Activated effector memory CD4-positive, alpha-beta T cell treated with anti-CD3 and anti-CD28 coated beads, Interleukin-2, amount 50 U/mL, for 16 hours (primary cell): ENCODE measurements at places on chromosomes 7 and 10.

GRCh38 chr7:18320422-18320821, 175.1 kb upstream of the HDAC9 start:
- DNase-seq, result no peak

DNA sequence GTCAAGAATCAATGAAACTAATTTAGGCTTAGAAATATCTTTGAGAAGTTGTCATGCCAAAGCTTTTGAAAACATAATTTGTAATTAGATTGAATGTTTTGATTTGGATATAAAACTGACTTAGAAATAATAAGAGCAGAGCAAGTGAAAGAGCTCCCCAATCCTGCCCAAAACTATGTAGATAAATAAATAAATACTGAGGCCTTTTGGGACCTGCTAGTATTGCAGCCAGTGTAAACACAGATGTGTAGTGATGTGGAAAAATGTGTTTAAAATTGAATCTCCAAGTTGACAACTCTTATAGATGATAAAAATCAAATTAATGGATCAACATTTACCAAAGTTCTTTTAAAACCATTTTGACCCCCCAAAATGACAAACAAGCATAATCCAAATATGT, 896.1 kb downstream of the CNTNAP2 start:
- no peak for DNase-seq

DNA sequence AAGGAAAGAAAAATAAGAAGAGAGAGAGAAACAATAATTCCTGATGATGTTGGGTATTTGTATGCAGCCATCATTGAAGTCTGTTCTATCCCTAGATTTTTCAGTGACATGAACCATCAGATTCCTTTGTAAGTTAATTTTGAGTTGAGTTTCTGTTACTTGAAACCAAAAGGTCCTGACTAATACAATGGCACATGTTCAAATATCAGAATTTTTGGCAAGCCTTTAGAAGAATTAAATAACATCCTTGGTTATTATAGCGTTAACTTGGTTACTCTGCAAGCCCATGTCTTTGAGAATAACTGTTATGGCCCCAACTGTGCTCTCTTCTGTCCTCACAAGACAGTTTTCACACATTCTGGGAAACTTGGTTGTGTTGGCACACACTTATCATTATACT, 66.5 kb downstream of the SYPL1 start:
- DNase-seq, result no peak

GRCh38 chr7:27137640-27138315, 5.7 kb downstream of the HOXA5 start:
- no peak for DNase-seq

DNA sequence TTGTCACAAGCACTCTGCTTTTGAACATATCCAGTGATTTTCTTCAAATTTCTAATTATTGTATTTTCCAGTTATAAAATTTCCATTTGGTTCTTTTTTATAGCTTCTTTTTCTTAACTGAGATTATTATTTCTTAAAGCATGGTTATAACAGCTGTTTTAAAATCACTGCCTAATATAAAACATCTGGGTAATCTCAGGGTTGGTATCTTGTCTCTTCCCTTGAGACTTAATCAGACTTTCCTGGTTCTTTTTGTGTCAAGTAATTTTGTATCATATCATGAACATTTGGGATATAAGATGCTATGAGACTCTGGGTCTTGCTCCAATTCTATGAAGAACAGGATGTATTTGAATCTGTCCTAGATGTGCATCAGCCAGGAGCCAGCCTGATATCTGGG, 93.6 kb downstream of the HIBADH start:
- DNase-seq, result no peak

GRCh38 chr7:87312215-87312865, 33.1 kb upstream of the CROT start:
- DNase-seq, result peak; percentile 84

DNA sequence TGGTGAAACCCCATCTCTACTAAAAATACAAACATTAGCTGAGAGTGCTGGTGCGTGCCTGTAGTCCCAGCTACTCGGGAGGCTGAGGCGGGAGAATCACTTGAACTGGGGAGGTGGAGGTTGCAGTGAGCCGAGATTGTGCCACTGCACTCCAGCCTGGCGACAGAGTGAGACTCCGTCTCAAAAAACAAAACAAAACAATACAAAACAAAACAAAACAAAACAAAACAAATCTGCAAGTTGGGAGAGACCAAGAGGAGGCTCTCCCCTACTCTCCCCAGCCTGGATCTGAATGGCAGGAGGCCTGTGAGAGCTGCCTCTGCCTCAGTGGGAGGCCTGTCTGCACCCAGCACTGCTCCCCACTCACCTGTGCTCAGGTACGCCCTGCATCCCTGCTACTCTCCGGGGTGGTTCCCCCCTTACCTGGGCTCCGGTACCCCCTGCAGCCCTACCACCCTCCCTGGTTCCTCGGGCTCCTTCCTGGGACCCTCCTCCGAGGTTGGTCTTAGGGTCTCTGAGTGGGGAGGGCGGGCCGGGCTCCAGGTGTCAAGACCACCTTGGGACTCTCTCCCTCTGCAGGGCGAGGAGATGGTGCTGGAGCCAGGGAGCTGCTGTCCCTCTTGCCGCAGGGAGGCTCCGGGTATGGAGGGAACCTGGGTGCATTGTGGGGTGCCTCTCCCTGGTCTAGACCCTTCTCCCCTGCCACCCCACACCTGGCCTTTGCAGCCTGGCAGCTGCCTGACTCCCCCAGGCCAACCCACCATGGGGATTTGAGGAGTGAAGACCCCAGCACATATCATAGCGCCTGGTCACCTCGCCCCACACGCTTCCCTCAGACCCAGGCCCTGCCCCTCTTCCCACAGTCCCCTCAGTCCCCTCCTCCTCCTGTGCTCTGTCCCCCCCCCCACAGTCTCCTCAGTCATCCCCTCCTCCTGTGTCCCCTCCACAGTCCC, 9.5 kb upstream of the ZNF862 start:
- DNase-seq, result no peak

DNA sequence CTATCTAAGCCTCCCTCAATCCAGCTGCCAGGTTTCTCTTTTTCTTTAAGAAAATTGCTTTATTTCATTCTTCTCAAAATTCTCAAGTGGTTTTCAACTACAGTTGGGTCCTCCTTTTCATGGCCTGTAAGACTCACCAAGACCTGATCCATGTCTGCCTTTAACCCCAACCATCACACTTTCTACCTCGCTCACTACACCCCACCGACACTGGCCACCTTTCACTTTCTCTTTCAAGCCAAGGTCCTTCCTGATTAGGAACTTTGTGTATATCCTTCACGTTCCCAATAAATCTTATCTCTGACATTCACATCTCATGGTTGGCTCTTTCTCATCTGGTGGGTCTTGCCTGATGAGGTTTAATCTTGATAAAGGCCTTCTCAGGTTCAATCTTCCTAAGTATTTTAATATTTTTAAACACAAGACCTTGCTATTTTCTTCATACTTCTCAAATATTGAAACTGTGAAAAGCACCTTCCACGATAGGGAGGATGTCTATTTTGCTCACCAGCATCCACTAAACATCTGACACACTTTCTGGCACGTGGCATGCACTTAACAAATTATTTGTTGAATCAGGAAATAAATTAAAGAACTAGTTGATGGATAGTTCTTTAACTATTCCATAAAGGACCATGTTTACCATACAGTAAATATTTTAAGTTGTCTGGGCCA, 624.8 kb downstream of the GRID1 start:
- DNase-seq, result no peak

- DNase-seq, result no peak
These were observed 20.0 kb upstream of the CREB3L2 start for GRCh38 chr7:138021889-138022288.

GRCh38 chr7:141323826-141324225, 227.4 kb upstream of the AGK start:
- no peak for DNase-seq

DNA sequence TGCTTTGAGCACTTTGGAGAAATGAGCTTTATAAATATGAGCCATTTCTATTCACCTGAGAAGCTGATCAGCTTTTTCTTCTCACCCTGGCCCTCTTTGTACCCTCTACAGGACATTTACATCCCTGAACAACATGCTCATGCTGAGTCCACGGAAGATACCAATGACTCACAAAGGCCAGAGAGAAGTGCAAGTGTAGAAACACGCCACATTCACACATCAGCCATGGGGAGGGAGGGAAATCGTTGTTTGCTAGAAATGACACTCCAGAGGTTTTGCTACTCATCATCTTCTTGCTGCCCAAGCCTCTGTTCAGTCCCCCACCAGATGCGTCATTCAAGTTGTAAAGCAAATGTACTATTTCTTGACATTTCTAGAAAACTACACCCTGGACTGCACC, 2.8 kb upstream of the UCN3 start:
- no peak for DNase-seq

DNA sequence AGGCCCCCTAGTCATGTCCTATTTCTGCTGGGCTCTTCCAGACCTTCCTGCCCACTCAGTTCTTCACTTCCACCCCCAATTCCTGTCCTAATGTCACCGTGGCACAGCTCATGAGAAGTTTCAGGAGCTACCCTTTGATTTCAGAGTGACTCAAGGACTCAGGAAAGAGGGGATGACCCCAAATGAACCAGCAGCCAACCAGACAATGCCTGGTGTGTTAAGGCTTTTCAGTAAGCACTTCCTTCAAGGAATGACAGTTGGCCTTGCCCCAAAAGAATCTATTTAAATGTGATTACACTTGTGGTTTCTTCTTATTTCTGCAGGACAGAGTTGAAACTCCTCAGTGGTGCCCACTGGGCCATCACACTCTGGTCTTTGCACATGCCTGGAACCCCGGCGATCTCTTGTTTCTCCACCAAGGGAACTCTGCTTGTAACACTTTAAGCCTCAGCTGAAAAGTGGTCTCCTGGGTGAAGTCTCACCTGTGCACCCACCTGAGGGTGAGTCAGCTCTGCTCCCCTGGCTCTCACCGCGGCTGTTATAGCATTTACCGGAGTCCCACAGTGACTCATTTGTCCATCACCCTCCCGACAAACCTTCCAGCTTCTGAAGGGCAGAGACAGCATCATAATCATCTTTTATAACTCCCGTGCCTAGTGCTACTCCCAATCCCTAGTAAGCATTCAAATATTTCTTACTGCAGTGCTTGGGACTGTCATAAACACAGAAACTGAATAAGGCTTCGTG, 123.0 kb upstream of the SVIL start:
- no peak for DNase-seq

- DNase-seq, result no peak
These were observed 964.0 kb downstream of the SORCS3 start for GRCh38 chr10:105605104-105605503.

- DNase-seq, result peak; percentile 89
These were observed 514.8 kb downstream of the DNAJB6 start for GRCh38 chr7:157851501-157852067.

- no peak for DNase-seq
These were observed 14.8 kb downstream of the BHLHA15 start for GRCh38 chr7:98225913-98226614.

GRCh38 chr10:68163735-68164134, 54.4 kb downstream of the MYPN start:
- DNase-seq, result no peak

GRCh38 chr10:22597138-22597537, 117.2 kb downstream of the PIP4K2A start:
- no peak for DNase-seq

DNA sequence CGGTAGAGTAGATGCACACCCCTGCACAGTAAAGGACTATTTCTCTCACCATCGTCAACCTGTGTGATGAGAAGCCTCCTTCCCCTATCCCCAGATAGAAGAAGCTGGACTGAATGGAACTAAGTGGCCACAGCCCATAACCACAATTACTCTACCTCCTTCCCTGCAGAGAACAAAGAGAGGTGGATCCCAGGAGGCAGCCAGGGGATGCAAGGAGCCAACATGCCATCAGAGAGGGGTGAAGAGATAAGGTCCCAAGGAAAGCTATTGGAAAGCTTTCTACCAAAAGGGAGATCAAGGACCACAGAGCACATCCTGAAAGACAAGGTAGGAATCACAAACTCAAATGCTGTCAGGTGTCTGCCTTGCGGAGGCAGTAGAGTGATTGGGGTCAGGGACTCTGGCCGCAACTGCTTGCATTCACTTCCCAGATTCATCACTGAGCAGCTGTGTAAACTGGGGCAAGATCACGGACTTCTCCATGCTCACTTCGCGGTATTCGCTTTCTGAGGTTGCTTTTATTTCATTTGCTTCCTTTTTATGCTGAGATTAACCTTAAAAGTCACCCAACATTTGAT, 81.6 kb upstream of the MYO3A start:
- DNase-seq, result no peak
